Stimulated activated naive CD8-positive, alpha-beta T cell treated with anti-CD3 and anti-CD28 coated beads, Interleukin-15, Interleukin-2, amounts not matched to agents 100 U/mL and 50 U/mL, for 24 hours (primary cell): ENCODE measurements at places on chromosomes 13 and 19.

DNA sequence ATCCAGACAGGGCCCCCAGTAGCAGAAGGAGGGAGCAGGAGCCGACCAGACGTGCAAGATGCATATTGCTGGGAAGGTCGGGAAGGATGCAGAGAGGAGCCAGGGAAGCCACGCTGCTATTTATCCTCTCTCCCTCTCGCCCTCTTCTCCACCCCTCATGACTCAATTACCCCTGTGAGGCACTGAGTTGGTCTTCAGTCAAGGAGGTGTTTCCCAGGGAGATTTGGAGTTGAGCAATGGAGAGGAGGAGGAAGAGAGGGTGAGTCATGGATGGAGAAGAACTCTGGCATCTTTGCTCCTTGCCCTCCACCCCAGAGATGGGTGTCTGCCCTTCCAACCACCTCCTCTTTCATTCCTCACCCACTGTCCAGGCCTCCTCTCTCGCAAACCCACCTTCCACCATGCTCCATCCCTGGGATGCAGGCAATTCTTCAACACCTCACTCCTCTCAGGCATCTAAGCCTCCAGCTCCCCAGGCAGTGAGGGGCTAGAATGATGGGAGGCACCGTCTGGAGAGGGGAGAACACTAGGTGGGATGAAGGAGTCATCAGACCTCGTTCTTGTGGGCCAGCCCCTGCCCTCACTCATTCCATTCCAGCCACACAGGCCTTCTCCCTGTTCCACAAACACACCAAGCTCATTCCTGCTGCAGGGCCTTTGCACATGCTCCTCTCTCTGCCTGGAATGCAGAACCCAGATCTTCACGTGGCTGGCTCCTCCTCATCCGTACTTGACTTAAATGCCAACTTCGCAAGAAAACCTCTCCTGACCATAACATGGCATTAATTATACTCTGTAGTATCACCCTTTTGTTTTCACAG, at the start of gene SBSN:
Gene SBSN (minus strand): TSS at position 94 of the 821 bp plus-strand sequence. CDS start 30 bp downstream, at position 64.
- no peak for DNase-seq

DNA sequence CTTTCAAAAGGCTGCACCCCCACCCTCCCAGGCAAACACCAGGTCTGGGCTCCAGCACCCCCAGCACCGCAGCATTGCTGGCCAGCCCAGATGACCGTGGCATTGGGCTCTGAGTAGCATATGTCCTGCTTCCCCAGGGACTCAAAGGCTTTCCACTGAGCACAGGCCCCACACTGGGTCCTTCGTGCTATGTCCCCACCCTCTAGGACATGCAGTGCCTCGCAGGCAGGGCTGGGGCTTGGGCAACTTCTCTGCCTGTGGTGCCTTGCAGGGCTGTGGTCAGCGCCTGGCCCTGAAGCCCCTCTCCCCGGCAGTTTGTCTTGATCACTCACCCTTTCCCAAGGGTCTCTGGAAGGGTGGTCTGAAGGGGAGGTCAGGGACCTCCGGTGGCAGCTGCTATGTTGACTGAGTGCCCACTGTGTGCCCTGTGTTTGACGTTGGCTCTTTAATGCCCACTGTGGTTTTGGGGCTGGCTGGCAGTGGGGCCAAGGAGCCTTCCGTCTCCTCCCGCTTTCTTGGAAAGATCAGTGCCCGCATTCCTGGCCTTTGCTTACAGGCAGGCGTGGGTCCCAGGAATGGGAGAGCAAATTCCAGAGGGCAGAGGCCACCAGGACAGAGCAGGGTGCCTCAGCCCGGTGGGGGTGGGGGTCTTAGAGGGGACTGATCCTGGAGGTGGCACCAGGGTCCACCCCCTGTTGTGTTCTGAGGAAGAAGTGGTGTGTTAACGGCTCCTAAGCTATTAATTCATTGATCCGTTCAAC, 20.3 kb upstream of the CRTC1 start:
- DNase-seq: no peak

DNA sequence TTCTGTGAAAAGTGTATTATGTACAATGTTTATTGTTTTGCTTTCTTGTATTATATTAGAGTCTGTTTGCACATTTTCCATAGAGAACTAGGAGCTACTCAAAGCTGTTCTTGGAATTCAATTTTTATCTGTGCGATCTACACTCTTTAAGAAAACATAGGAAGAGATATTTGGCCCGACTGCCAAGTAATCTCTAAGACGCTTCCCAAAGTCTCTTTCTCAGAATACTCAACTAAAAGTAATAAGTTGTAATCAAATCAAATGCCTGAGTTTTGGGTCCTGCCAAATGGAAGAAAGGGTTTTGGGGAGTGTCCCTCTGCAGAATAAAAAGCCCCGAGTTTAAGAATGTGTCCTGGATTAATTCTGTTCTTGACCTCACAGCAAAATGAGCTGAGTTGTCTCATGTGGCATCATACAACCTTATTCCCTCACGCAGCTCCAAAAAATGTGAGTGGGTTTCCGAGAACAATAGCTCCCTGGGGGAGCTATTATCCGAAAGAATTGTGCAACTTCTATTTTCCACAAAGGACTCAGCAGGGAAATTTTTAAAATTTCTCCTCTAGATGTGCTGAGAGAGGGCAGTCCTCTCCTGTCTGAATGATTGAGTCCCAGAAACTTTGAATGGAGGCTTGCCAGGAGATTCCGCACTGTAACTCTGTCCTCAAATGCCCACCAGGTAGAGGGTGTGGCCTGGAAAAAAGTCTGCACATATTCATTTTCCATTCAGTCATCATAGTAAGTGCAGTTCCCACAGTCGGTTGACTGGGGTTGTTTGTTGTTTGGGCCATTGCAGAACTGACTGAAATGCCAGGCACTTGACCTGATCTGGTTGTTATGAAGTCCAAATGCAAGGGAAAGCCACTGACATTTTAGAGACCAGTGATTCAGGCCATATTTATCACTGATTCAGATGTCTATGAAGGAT, 280.0 kb upstream of the SOX21 start:
- DNase-seq: no peak

GRCh38 chr19:30565636-30566035, 193.5 kb downstream of the ZNF536 start:
- no peak for DNase-seq

- DNase-seq: no peak
Observed at GRCh38 chr13:50629966-50630365, 213.5 kb downstream of the DLEU7 start.

GRCh38 chr13:47066226-47066625, 169.4 kb upstream of the HTR2A start:
- no peak for DNase-seq

DNA sequence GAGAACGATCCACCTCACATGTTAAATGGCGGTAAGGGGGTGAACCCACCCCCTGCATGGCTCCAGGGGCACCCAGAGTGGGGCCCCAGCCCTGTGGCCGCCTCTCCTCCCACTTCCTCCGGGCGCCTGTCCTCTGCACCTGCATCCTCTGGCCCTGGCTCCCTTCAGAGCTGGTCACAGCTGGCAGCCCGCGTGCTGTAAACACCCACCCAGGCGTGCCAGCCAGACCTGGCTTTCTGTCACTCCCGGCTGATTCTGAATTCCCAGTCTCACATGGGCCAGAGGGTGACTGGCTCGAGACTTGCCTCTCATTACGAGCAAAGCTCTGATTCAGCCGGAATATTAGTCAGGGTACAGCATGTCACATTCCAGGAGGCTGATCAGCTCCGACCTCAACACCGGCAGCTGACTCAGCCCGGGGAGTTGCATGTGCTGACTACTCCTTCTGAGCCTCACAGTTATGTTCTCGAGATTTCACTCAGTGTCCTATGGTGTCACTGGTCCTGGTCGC, 75.1 kb downstream of the GNG7 start:
- DNase-seq: peak; percentile 55

DNA sequence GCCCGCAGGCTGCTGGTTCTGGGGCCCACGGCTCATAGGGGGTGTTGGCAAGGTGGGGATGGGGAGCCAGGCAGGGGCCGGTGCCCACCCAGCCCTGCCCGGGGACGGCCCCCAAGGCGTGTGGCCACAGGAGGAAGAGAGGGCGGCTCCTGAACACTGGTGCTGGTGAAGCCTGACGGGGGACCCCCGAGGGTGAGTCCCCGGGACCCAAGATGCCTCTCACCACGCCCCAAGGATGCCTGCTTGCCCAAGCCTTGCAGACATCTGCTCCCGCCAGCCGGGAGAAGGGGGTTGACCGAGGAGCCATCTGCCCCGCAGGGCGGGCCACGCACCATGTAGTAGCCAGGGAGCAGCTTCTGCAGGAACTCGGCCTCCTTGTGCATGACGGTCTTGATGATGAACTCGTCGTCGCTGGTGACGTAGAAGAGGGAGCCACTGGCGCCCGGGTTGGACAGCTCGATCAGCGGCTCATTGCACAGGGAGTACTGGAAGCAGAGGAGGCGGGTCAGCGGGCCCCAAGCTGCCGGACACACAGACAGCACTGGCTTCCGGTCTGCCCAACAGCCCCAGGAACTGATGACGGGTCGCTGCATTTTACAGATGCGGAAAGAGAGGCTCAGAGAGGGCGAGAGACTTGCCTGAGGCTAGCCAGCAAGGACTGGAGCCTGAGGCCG, 29.6 kb upstream of the CACTIN start:
- no peak for DNase-seq

- DNase-seq: no peak
Observed at GRCh38 chr13:52847682-52848432, 583 bp downstream of the PCDH8 start.

DNA sequence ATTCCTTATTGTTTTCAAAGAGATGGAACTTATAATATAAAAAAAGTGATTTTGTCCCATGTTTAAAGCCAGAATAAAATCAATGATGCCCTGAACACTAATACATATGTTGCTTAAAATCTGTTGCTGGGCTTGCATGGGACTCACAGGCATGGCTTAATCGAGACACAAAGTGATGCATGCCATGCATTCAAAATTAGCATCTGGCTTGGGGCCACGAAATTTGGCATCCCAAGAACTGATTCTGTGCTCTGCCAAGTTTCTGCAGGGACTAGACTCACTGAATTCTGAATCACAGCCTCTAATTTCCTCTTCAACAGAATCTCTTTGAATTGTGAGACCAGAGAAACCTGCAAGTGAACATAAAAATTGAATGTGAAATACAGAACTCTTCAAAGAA, 109.2 kb downstream of the PCDH17 start:
- DNase-seq: no peak

DNA sequence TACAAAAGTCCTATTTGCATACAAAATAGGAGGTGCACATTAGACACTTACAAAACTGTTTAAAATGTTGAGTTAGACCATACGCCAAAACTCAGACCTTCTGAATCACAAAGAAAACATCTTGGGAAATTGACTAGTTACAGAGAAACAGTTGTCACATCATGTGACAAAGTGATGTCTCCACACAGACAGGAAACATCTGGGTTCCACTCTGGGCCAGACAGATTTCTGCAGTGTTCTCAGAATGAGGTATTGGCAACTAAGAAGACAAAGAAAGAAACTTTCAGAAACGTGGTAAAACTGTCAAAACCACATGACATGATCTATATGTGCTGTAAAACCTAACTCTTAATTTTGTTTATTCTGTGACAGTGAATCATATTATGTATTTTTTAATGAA, 6.7 kb downstream of the ZNF793 start:
- DNase-seq: no peak

GRCh38 chr19:29401712-29402421, 123.9 kb upstream of the VSTM2B start:
- DNase-seq: no peak

DNA sequence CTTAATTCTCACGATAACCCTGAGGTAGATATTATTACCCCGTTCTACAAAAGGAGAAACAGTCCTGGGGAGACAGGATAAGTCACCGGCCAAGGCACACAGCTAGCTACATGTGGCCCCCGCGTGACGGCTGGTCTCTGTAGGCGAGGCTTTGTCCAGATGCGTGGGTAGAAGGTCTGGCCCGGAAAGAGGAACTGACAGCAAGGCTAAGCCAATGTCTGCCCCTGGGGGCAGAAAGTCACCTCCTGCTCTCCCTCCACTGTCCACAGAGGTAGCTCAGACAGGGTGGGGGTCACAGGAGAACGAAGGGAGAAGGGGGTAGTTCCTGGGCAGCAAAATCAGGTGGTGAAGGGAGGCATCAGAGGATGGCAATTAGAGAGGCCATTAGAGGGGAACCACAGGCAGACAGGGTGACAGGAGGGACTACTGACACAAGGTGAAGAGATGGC, 1.8 kb downstream of the APOC4 start:
- DNase-seq: no peak

GRCh38 chr19:49894879-49895565, 1.7 kb downstream of the IL4I1 start:
- DNase-seq: peak; percentile 58

GRCh38 chr13:103815619-103816018, 749.4 kb upstream of the SLC10A2 start:
- DNase-seq: no peak

- DNase-seq: no peak
Observed at GRCh38 chr19:18850471-18851375, 19.0 kb downstream of the UPF1 start.

DNA sequence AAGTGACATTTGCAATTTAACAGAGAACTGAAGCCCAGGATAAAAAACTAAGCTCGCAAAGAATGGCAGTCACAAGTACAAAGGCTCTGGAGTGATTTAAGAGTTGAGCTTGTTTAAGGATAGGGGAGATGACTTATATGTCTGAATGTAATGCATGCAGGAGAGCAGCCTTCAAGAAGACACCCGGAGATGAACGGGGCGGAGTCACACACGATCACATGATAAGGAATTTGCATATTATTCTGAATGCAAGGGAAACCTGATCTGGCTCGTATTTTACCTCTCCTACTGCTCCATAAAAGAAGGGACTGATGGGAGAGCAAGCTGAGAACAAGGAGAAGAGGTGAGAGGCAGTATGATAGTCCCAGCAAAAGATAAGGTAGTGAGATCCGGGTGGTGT, 12.9 kb downstream of the TBC1D4 start:
- DNase-seq: no peak

GRCh38 chr13:24038841-24039330, 121.6 kb upstream of the SPATA13 start:
- DNase-seq: no peak

DNA sequence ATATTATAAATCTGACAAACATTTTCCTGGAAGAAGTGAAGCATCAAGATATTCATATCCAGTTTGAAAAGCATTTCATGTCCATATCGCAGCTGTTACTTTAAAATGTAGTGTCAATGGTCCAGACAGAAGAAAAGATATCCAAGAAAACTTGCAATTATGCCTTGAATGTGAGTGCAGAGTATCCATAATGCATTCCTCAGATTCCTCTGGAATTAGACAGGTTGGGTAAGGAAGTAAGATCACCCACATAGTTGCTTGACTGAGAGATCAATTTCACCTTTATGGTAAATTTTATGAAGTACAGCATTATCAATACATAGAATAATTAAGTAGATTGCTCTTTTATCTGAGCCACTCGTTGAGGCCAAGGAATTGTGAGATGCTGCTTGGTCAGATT, 327.0 kb upstream of the SLITRK5 start:
- no peak for DNase-seq

GRCh38 chr13:62207388-62207787, 791.7 kb upstream of the PCDH20 start:
- DNase-seq: no peak

DNA sequence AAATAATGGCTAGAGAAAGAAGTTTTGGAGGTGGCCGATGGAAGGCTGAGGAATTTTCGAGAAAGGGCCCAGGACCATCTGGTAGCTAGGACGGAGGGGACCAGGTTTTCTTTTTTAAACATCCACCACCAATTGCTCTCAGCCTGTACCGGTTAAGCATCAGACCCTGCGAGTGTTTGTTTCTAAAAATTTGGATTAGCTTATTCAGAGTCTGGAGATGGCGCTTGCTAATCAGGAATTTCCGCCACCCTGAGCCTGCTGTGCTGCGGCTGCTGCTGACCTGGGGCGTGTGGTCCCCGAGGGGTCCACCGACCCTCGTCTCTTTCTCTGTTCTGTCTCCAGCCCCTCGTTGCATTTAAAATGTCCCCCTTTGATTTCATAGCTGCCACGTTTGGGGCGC, 2.0 kb downstream of the UHRF1 start:
- DNase-seq: no peak

- no peak for DNase-seq
Observed at GRCh38 chr19:38148337-38148736, 75.7 kb downstream of the DPF1 start.
